ENCODE measurements at places on chromosomes 2 and 18.

- DNase-seq = no peak
Measured at GRCh38 chr18:6949800-6950586, 167.6 kb downstream of the LAMA1 start.

- no peak for DNase-seq
Measured at GRCh38 chr18:76384114-76384790, 110.8 kb downstream of the ZNF516 start.

DNA sequence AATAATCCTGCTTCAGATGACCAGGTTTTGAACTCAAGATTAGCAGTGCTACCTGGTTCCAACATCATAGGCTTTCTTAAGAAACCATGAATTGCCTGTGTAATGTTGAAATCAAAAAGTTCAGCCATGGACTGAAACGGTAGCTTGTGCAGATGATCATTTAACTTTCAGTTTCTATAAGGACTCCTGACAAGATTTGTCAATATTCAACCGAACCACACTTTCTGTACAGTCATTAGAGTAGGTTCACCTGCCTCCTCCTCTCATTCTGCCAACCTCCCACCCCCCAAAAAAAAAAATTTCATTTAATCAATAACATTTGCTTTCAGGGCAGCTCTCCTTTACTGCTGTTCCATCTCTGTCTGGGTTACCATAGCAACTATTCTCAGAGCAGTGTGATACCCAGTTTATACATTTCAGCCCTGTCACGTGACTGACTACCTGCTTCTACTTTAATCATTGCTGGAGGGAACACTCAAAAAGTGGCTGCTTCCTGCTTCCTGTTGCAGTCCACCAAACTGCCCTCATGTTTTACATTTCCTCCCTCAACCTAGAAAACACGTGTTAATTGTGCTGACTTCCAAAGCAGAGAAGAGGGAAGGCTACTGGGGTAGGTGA, 275.5 kb downstream of the SS18 start:
- no peak for DNase-seq

GRCh38 chr2:202377207-202377761, 1.2 kb downstream of the BMPR2 start:
- no peak for DNase-seq

GRCh38 chr2:45422921-45423320, 188.1 kb downstream of the SRBD1 start:
- DNase-seq = no peak

GRCh38 chr2:144430722-144431391, 89.1 kb downstream of the ZEB2 start:
- DNase-seq = no peak

DNA sequence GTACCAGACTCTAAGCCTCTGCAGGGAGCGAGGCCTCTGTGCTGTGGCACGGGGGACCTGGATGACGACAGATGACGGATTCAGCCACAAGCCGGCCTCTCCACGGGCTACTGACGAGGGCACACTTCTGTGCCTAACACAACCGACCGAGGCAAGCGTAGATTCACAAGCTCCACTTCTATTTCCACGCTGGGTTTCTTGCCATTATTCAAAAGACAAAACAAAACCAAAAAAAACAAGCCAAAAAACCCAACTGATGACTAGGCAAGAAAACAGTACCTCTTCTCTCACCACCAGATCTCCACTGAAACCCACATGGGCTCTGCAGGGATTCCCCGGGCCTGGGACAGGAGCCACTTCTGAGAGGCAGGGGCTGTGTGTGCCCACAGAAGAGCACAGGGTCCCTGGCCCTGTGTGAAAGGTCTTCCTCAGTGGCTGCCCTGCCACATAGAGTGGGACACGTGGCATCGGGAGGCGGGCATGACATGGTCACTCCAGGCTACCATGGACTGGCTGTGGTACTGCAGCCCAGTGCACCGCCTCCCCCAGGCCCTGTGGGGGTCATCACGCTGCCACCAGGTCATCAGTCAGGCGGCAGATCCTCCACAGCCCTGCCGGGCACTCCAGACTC, 254.7 kb downstream of the HDAC4 start:
- DNase-seq = no peak

DNA sequence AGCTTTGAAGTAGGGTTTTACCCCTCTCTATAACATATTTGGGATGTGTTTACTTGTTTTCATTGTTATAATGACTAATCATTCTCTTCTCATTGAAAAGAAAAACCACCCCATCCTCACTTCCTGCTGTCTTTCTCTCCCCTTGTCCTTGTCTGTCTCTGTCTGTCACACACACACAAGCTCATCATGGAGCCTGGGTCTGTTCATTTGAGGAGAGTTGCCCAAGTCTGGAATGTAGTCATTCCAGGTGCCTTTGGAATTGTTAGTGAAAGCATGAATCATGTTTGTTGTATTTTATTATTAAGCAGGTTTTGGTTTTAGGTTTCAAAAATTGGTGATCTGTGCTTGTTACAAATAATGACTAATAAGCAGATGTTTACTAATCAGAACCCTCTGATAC, 133.5 kb upstream of the IL1R2 start:
- no peak for DNase-seq

DNA sequence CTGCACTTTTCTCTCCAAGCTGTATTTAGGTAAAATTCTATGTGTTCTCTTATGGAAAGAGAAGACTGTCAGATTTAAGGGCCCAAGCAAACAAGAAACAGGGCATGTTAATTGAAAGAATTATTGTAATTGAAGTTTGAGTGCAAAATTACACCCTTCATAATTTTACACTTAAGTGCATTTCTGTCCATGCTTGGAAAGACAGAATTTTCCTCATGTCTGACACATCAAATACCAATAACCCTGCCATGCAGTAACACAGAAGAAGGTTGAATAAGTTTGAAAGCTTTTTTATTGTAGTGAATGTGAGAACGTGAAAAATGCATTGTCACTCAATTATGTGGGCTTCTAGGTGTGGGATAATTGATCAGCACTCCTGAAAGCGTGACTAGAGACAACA, 52.9 kb upstream of the PARD3B start:
- no peak for DNase-seq

- DNase-seq = no peak
Measured at GRCh38 chr18:74623047-74623816, 25.6 kb downstream of the ZNF407 start.

DNA sequence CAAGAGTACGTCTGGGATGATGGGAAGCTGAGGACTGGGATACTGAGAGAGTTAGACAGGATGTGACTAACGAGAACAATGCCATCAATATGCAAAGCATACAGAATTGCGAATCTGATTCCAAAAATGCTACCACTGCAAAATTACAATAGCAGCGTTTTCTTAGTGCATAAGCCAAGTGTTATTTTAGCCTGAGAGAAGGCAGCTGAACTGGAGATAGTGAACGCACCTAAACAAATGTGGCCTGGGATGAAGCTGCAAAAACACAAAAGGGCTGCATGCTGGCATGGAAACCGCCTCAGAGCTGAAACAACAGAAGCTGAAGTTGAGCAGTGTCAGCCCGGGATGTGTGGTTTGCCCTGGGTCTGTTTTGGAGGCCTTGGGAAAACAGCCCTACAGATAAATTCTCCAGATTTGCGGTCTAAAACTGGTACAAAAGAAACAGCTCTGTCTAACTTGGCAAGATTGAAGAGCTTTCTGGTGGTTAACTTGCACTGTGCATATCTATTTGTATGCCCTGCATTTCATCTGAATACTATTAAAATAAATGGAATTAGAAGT, 45.5 kb downstream of the LYPD6 start:
- DNase-seq = no peak

GRCh38 chr18:47737956-47738355, 192.5 kb downstream of the SMAD2 start:
- no peak for DNase-seq

DNA sequence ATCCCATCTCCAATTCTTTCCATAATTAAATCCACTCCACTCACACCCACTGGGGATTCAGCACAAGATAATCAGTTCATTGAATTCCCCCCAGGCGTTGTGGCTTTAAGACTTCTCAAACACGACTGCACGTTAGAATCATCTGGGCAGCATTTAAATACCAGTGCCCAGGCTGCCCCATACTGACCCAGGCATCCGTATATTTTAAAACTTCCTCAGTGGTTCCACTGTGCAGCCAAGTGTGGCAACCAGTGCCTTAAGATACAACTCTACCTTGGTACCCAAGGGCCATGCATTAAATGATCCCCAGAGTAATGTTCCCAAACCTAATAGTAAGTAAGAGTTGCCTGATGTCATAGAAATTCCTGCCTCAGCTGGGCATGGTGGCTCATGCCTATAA, 54.3 kb upstream of the BZW1 start:
- no peak for DNase-seq

GRCh38 chr18:63320975-63321265, 1.4 kb upstream of the BCL2 start:
- no peak for DNase-seq

- no peak for DNase-seq
Measured at GRCh38 chr2:15494877-15495276, 66.3 kb downstream of the NBAS start.

DNA sequence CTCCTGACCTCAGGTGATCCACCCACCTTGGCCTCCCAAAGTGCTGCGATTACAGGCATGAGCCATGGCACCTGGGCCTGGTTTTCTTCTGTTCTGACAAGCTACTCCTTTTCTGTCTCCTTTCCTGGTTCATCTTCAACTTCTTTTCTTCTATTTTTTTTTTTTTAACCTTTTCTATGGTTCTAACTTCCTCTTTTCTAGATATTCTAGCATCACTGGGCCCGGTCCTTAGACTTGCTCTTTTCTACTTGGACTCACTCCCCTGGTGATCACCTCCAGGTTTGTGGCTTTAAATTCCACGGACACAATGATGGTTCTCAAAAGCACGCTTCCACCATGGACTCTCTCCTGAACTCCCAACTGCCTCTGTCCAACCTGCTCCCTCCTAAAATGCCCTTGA, 2.0 kb downstream of the EIF2AK2 start:
- DNase-seq = peak; percentile 3

DNA sequence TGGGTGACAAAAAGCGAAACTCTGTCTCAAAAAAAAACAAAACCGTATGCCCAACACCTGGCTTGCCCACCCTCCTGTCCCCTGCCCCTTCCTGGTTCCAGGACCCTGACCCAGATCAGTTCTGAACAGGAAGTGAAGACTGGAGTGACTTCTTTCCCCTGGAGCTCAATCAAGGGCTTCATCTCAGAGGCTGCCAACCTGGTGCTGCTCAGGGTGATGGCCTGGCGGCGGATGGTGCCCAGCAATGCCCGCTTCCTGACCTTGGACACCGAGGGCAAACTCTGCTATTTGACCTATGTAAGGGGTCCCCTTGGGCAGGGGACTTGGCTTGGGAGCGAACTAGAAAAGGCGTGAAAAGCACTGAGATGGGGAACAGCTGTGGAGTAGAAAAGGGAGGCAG, 5.9 kb downstream of the CATIP start:
- no peak for DNase-seq

DNA sequence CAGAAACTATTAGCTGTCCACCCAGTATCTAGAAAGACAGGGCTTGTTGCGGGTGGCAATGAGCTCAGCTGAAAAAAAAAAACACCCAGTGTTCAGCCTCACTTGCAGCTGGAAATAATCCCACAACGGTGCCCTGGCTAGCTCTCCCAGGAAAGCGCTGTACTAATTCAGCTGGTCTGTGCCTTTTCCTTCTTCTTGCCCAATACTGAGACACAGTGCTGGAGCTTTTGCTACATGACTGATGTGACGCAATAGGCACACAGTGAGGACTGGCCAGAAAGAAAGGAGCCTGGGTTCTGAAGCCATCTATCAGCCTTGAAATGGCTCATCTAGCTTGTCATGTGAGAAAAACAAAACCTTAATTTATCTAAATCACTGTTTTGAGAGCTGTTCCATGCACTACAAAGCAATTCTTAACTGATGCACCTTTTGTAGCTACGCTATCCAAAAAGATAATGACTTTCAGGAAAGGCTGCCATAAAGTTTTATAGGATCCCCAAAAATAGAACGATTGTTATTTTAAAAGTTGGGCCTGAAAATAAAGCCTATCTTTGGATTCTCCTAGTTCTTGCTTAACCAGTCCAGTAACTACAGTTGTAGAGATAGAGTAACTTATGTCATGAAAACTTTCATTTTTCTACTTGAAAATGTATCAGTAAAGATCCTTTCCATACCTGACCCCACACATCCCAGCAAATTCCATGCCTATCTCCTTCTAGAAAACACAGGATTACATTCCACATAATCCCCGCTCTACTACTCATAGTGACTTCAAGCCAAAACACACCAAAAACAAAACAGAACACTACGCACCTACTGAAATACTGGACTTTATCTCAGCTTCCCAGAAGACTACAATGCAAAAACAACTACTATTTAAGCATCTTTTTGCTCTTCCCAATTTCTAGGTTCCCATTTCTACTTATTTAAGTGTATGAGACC, 15.9 kb downstream of the KIDINS220 start:
- DNase-seq = no peak

DNA sequence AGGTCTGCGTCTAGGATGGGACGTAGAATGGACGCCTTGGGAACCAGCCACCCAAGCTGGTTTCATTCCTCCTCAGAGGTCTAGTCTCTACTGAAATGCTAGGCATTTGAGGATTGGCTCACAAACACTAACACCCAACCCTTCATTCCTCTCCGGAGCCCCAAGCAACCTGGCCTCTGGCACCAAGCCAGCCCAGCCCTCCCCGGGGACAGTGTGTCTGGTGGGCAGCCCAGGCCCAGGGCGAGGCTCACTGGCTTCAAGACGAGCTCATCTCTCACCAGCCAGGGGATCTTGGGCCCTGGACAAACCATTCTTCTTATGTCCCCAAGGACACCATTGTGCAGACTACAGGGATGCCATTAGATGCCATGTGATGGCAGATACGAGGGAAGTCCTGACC, 182.5 kb downstream of the CTIF start:
- DNase-seq = no peak

DNA sequence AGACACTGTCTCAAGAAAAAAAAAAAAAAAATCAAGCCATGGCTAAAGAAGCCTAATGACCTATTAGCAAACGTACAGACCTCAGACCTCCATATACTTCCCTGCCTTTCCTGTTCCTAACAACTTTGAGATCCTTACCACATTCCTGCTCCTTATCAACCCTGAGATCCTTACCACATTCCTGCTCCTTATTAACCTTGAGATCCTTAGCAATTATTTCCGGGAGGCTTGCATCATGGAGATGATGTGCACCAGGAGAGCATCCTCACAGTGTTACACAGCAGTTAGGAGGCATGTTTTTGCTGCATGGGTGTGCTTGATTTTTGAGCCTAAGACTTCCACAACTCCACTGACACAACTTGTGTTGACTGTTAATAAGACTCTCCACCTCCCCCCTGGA, 54.6 kb upstream of the RASGRP3 start:
- no peak for DNase-seq

DNA sequence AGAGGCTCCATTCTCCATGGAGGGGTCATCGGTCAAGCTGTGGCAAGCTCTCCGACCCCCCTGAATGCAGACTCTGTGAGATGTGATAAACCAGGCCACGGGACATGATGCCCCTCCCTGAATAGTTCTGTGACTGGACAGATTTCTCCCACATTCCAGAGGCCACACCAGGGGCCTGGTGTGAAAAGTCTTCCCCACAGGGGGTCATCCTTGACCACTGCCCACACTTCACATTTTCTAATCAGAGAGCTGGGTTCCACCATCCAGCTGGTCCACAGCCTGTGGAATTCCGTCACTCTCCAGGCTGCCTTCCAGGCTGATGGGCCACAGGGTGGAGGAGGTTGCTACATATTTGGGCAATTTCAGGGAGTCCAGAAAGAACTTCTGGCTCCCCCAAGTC, 51.3 kb upstream of the CYRIA start:
- DNase-seq = no peak
